ENCODE measurements at places on chromosomes 13 and 19.

DNA sequence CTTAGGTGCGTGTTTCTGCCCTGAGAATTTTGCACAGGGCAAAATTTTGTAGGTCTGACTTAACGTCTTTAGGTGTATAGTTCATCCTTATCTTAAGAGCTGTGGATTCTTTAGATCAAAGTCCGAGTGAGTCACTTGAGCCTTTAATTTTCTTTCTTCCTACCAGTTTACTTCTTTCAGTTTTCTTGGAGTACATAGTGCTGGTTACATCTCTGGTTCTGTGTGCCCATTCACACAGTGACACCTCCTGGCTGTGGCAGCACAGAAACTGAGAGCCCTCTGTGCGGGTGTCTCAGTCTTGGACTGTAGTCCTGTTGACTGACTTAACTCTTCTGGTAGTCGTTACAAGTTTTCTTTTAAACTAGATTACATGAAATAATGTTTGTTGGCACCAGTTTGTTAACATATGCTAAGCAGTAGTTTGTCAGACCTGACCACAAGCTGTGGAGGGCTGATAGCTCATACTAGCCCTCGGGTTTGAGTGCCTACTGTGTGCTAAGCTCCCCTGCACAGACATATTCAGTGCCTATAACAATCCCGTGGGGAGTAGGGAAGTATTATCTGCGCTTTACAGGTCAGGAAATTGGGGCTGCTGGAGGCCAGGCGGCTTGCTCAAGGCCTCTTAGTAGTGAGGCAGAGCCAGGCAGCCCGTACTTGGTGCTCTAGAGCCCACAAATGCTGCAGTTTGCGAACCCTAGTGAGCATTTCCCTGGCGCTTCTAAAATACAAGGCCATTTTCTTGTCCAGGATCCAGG lies 1.6 kb downstream of the GATAD2A start:
- DNase-seq = peak; percentile 58

DNA sequence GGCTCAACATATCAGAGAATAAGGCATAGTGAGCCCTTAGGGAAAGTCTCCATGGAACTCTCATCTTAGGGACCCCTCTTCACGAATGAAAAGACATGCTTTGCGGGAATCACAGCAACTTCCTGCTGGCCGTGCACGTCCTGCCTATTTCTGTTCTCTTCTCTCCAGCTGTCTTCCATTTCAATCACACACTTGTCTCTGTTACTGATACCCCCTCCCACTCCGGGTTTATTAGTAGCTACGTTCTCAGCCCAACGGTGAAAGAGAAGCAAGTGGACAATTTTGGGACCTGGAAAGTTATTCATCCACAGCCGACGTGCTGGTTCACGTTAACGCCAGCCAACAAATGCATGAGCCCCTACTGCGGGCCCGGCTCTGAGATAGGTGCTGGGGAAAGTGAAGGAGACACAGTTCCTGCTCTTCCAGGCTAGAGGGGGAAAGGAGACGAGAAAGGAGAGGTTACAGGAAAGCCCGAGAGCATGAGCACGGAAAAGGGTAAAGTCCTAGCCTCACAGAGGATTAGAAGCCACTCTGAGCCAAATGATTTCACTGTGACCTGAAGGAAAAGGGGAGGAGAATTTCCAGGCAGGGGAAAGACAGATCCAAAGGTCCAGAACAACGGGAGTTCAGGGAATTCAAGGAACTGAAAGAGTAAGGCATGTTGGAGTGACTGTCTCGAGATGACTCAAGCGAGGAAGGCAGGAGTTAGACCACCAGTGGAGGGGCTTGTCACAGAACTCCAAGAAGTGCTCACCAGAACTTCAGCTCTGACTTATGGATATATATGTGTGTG lies 81.8 kb upstream of the CLDN10 start:
- DNase-seq = no peak

- peak; percentile 6 for DNase-seq
These were observed 1.5 kb downstream of the NFIC start for GRCh38 chr19:3367628-3368440.

GRCh38 chr19:12793290-12794195 lies 2.3 kb downstream of the JUNB start:
- DNase-seq = peak; percentile 93

Measured in inflammatory macrophage (primary cell).